Psoas muscle (tissue), 8 donors: ENCODE measurements at places on chromosomes 7 and 10. TPM values are rescaled to one million over a fixed set of nuclear protein-coding genes. Genes with fewer than 3 reads are reported as not detected.

- peak within 1 kb of the TSS; percentile 80 for H3K4me3 ChIP-seq
- no peaks in the 10 kb centered on the region for H3K27me3 ChIP-seq
- H3K27ac ChIP-seq = peak within 1 kb of the TSS; percentile 92
- DNase-seq = peak; percentile 90
Observed at GRCh38 chr10:4825868-4826791, at the start of gene AKR1E2. Gene AKR1E2 (plus strand): TSS chr10:4826207. CDS start chr10:4826325, 118 bp downstream.

DNA sequence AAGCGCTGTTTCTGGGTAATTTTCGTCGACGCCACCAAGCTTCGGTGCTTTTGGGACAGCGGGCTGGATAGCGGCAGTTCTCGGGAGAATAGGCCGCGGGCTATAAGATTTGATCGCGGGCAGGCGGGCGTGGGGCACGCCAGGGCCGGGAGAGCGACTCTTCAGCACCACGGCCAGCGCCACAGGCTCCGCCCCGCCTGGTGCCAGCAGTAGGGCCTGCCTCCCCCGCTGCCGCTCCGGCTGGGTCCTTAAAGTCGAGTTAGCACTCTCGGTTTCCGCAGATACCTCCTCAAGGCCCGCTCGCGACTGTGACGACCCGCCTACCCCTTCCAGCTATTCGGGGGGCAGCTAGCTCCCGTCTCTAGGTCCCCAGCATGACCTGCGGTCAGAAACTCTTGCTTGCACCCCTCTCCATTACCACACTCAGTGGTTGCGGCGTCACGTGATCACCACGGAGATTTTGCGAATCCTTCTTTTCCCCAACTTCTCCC is 9.4 kb downstream of the NXPH1 start:
- no peaks in the 10 kb centered on the region for H3K36me3 ChIP-seq
- peaks cover 2% of the 10 kb centered on the region for H3K27me3 ChIP-seq
- no peak overlapping the region for H3K27ac ChIP-seq
- DNase-seq = peak; percentile 56
- no peaks in the 10 kb centered on the region for H3K4me1 ChIP-seq

DNA sequence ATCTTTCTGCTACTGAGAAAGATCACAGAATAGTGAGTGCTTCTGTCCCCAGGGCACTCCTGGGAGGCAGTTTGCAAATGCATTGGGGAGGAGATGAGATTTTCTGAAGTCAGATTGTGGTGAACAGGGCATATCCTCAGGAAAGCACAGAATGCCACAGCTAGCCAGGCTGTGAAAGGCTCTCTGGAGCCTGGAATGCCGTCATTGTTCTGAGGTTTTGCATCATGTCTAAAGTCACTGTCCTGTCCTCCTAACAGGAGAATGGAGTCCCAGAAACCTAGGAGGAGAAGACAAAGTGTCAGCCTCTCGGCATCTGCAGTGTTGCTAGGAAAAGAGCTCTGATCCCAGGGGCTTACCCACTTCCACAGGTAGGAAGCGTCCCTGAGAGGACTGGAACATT is 69.2 kb upstream of the IGFBP3 start:
- no peak for DNase-seq
- no peak overlapping the region for H3K4me3 ChIP-seq
- no peaks in the 10 kb centered on the region for H3K36me3 ChIP-seq
- no peak overlapping the region for H3K27ac ChIP-seq
- H3K4me1 ChIP-seq = no peaks in the 10 kb centered on the region
- H3K27me3 ChIP-seq = no peaks in the 10 kb centered on the region

DNA sequence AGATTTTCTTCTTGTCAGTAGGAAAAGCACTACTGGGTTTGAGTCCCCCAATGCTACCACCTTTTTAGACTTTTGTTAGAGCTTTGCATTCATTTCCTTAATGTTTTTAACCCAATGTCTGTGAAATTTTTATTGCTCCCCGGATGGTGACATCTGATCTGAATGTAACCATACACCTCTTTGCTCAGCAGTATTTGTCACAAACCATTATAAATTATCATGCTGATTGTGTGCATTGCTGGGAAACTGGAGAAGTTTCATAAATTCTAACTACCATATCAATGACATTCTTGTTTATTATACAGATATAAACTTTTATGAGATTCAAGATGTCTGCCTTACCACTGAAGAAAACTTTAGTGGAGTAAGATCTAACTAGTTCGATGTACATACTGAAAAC is 8.5 kb downstream of the NRP1 start:
- DNase-seq = no peak
- H3K36me3 ChIP-seq = peaks cover 32% of the 10 kb centered on the region
- peaks cover 80% of the 10 kb centered on the region for H3K4me1 ChIP-seq

GRCh38 chr7:157949711-157950110 is 612.9 kb downstream of the DNAJB6 start:
- no peak overlapping the region for H3K27ac ChIP-seq
- no peaks in the 10 kb centered on the region for H3K27me3 ChIP-seq

- H3K27ac ChIP-seq = peak overlapping the region; percentile 53
- no peaks in the 10 kb centered on the region for H3K36me3 ChIP-seq
- no peak overlapping the region for H3K4me3 ChIP-seq
Observed at GRCh38 chr10:113053091-113053490, 103.0 kb downstream of the TCF7L2 start.

CFAP46 gene
- total RNA-seq = 20.4 TPM

DNA sequence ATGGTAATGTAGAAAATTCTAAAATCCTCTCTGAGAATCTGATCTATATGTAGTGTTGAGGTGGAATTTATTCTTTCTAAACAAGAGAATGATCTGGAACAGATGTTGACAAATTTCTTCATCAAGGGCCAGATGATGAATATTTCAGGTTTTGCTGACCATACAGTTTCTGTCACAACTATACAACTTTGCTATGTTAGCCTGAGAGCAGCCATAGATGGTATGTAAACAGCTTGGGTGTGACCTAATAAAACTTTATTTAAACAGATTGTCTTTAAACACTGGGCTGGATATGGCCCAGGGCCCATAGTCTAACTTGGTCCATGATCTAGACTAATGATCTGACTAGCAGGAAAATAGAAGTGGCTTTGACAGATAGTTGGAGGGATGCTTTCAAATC is 213.6 kb upstream of the CELF2 start:
- H3K36me3 ChIP-seq = no peaks in the 10 kb centered on the region
- H3K4me3 ChIP-seq = no peak overlapping the region
- no peaks in the 10 kb centered on the region for H3K27me3 ChIP-seq
- no peak overlapping the region for H3K27ac ChIP-seq
- no peak for DNase-seq
- no peaks in the 10 kb centered on the region for H3K4me1 ChIP-seq

DNMBP gene
- total RNA-seq = 12.3 TPM

DNA sequence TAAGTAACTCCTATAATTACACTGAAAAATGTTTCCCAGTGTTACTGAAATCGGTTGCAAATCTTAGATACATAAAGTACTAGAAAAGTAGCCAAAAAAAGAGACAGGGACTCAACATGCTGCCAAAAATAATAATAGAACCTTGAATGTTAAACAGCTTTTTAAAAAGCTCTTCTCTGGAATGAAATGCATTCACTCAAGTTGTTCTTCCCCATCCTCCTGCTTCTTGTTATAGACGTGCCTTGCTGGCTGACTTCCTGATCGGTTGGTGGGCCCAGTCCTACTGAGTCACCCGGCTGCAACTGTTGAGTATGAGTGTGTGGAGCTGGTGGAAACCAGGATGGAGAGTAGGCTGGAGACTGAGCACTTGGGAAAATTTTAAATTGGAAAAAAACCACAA is 30.6 kb upstream of the RAPGEF5 start:
- no peaks in the 10 kb centered on the region for H3K4me1 ChIP-seq
- H3K4me3 ChIP-seq = no peak overlapping the region
- no peak for DNase-seq
- no peaks in the 10 kb centered on the region for H3K36me3 ChIP-seq
- no peaks in the 10 kb centered on the region for H3K27me3 ChIP-seq

GJD4 gene
- not detected for total RNA-seq

DNA sequence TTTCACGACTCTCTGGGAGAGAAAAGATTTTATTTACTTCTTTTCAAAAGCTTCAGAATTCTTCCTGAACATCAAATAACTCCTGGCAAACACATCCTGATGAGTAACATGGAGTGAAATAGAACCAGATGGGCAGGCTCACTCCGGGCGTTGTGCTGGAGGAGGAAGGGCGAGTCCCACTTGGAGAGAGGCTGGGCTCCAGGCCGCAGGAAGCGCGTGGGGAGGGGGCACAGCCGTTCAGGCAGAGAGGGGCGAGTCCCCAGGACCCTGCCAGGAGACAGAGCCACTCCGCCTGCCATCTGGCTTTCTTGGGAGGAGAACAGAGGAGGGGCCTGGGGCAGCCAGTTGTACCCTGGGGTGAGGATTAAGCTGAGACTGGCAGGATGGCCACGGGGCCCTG is 265.9 kb upstream of the ZMIZ1 start:
- no peak overlapping the region for H3K4me3 ChIP-seq
- no peaks in the 10 kb centered on the region for H3K36me3 ChIP-seq
- DNase-seq = peak; percentile 82
- peaks cover 9% of the 10 kb centered on the region for H3K4me1 ChIP-seq

GRCh38 chr10:404346-404745 is 269.1 kb downstream of the ZMYND11 start:
- no peak for DNase-seq
- H3K27ac ChIP-seq = no peak overlapping the region
- H3K27me3 ChIP-seq = no peaks in the 10 kb centered on the region
- H3K4me3 ChIP-seq = no peak overlapping the region
- no peaks in the 10 kb centered on the region for H3K4me1 ChIP-seq

DNA sequence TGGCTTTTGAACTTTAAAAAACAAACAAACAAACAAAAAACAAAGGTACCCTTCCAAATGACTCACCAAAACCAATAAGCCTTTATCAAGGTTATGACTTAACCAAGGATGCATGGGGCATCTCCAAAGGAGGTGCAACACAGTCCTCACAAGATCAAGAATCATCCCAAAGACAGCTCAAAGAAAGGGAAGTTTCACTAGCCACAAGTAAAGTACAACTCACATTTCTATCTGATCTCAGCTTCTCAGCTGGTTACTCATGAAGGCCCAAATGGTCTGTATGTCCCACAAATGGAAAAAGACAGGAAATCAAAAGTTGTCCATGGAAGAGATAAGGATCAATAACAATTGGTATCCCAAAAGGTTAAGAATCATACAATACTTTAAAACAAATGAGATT is 6.0 kb upstream of the MKLN1 start:
- no peak overlapping the region for H3K4me3 ChIP-seq
- no peak overlapping the region for H3K27ac ChIP-seq
- no peak for DNase-seq
- no peaks in the 10 kb centered on the region for H3K27me3 ChIP-seq

DNA sequence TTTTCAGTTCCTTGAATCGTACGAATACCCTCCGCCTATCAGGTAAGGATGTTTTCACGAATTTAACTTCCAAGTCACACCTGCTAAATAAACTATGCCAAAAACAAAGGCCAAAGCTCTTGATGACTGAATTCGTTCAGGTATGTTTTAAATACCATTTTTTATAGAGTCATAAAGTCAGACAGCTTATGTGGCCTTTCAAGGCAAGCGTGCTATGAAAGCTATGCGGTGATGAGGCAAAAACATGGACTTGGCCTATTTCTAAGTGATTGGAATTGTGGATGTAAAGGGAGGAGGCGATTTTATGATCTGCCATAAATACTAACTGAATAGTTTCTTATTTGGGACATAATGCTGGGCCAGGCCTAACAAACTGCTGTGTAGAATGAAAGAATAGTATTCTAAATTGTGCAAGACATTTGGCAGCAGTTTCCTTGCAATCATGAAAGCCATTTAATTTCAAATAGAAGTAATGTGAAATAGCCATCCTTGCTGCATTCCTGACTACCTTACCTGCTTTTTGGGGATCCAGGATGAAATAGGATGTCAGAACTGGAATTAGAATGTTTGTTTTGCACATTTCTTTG is 14.0 kb downstream of the SLC39A12 start:
- H3K27ac ChIP-seq = no peak overlapping the region
- H3K36me3 ChIP-seq = no peaks in the 10 kb centered on the region
- no peaks in the 10 kb centered on the region for H3K4me1 ChIP-seq
- no peaks in the 10 kb centered on the region for H3K27me3 ChIP-seq
- H3K4me3 ChIP-seq = no peak overlapping the region

FOXP2 gene
- 6.7 TPM for total RNA-seq

DNA sequence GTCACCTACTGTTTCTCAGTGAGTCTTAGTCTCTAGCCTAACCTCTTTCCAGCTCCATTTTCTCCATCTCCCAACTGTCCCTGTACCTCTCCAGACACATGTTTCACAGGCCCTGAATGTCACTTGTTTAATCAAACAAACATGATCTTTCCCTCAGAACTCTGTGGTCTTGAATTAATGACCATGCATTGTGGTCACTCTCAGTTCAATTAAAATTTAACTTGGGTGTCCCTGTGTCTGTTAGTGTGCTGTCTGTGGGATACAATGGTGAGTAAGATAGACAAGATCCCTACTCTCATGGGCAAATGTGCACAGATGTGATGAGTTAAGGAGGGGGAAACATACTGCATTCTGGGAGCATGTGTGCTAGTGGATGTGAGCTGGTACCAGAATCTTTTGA is 65.0 kb downstream of the RBM33 start:
- peaks cover 77% of the 10 kb centered on the region for H3K36me3 ChIP-seq
- H3K27me3 ChIP-seq = no peaks in the 10 kb centered on the region

GRCh38 chr7:14275356-14275755 is 285.9 kb upstream of the ETV1 start:
- H3K4me1 ChIP-seq = no peaks in the 10 kb centered on the region
- DNase-seq = no peak
- H3K36me3 ChIP-seq = no peaks in the 10 kb centered on the region

- no peaks in the 10 kb centered on the region for H3K36me3 ChIP-seq
- H3K4me1 ChIP-seq = peaks cover 38% of the 10 kb centered on the region
- DNase-seq = no peak
- peak overlapping the region; percentile 68 for H3K27ac ChIP-seq
Observed at GRCh38 chr10:75034714-75035258, 76.7 kb upstream of the SAMD8 start.

PRKG1 gene
- 49.0 TPM for total RNA-seq

GPR85 gene
- not detected for total RNA-seq

TRPV5 gene
- total RNA-seq = not detected

- no peaks in the 10 kb centered on the region for H3K27me3 ChIP-seq
- H3K36me3 ChIP-seq = no peaks in the 10 kb centered on the region
- peak overlapping the region; percentile 57 for H3K27ac ChIP-seq
- peaks cover 54% of the 10 kb centered on the region for H3K4me1 ChIP-seq
Observed at GRCh38 chr7:6252341-6252746, 20.1 kb downstream of the CYTH3 start.

CHN2 gene
- total RNA-seq = 2.3 TPM

LBX1 gene
- total RNA-seq = 7.4 TPM

IL15RA gene
- 9.4 TPM for total RNA-seq

OR6B1 gene
- total RNA-seq = not detected

IGF2BP3 gene
- total RNA-seq = 0.49 TPM

- H3K27ac ChIP-seq = no peak overlapping the region
- H3K27me3 ChIP-seq = no peaks in the 10 kb centered on the region
- DNase-seq = no peak
Observed at GRCh38 chr7:107754642-107755041, 10.7 kb downstream of the CBLL1 start.

GRCh38 chr7:28483112-28483511 is 70.8 kb downstream of the CREB5 start:
- H3K27ac ChIP-seq = no peak overlapping the region
- no peak overlapping the region for H3K4me3 ChIP-seq
- no peak for DNase-seq
- H3K36me3 ChIP-seq = no peaks in the 10 kb centered on the region
- H3K27me3 ChIP-seq = no peaks in the 10 kb centered on the region
- H3K4me1 ChIP-seq = peaks cover 26% of the 10 kb centered on the region

LAMB1 gene
- 25.4 TPM for total RNA-seq

SPDYE6 gene
- total RNA-seq = not detected
